ENCODE measurements at places on chromosomes 5 and 9.

DNA sequence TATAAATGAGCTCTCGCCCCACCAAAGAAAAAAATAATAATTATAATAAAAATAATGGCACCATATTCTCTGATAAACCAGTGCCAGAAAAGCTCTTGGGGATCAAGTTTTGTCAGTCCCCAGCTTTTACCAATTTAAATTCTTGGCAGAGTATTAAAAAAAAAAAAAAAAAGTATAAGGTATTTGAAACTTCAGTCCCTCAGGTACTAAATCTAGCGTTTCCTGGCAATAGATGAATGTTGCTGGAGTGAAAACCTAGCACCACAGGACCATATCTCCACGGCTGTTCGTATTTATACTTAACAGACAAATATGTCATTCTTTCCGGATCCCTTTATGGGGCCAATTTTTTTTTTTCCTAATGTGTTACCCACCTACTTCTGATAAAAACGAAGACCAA, 646.2 kb downstream of the CCDC171 start:
- DNase-seq, result no peak

- no peak for DNase-seq
Observed at GRCh38 chr9:69207503-69207902, 33.4 kb downstream of the TJP2 start.

- no peak for DNase-seq
Observed at GRCh38 chr9:134486143-134486591, 155.4 kb upstream of the COL5A1 start.

GRCh38 chr9:124854822-124855221, 1.6 kb downstream of the WDR38 start:
- no peak for DNase-seq

DNA sequence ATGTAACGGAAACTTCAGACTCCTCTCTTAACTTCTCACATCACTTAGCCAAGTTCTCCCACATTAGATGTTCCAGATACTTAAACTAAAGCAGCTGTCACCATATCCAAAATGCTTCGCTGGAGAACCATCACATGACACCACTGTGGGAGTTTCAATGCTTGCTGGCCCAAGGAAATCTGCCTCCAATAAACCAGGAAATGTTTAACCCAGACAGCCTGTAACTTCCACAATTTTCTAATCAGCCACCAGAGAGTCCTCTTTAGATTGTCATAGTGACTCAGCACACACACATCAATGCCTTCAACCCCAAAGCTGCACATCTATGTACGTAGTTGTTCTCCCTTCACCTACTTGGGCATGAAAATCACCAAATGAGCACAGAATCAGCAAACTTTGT, 118.7 kb downstream of the LPAR1 start:
- peak; percentile 77 for DNase-seq

Data from suppressor macrophage treated with lipopolysaccharide for 1 hour (primary cell).